NCI-H1105 (cell line): ENCODE measurements at places on chromosomes 5 and 9.

- DNase-seq, result no peak
Measured at GRCh38 chr5:111772456-111773122, 15.6 kb upstream of the NREP start.

DNA sequence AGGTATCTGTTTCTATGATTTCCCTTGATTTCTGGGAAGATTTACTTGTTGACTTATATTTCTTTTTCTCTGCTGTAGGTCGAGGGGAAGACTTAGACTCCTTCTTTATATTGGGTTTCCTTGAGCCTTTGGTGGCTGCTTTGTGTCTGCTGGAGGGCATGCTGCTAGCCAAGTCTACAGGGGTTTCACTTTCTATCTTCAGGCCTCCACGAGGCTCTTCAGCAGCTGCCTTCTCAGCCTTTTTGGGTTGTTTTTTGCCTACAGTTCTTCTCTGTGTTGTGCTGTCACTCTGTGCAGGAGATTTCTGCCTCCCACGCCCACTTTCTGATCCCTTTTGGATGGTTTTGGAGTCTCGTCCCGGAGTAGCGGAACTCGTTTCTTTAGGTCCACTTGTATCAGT, 23.2 kb downstream of the LEAP2 start:
- DNase-seq, result no peak

GRCh38 chr9:107284636-107285035, 1.6 kb downstream of the RAD23B start:
- DNase-seq, result no peak

- DNase-seq, result no peak
Measured at GRCh38 chr5:115522832-115523403, 21.7 kb downstream of the FEM1C start.

GRCh38 chr9:83675466-83675865, 32.3 kb downstream of the UBQLN1 start:
- DNase-seq, result no peak

GRCh38 chr5:33049298-33049697, 338.2 kb downstream of the NPR3 start:
- DNase-seq, result no peak

- peak; percentile 19 for DNase-seq
Measured at GRCh38 chr9:120583958-120584369, 4.0 kb upstream of the CDK5RAP2 start.

DNA sequence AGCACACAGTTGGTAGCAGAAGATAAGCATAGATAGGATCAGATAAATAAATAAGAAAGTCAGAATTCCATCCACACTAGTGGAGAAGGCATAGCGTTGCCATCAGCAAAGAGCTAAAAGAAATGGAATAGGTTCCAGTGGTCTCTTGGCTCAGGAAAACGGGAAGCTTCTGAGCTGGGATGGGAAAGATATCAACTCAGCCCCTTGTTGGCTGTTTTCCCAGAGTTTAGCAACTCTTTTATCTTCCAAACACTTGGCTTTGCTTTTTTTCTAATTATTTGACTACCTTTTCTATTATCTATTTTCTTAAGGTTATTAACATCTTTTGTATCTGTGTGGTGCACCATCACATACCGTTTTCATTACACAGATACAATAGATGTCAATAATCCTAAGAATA, 445.7 kb upstream of the TRPC7 start:
- no peak for DNase-seq

GRCh38 chr9:761793-762560, 79.5 kb upstream of the DMRT1 start:
- no peak for DNase-seq

GRCh38 chr9:125099816-125100215, 43.5 kb downstream of the SCAI start:
- DNase-seq, result peak; percentile 56

- DNase-seq, result no peak
Measured at GRCh38 chr5:8912106-8912505, 633.8 kb downstream of the SEMA5A start.

DNA sequence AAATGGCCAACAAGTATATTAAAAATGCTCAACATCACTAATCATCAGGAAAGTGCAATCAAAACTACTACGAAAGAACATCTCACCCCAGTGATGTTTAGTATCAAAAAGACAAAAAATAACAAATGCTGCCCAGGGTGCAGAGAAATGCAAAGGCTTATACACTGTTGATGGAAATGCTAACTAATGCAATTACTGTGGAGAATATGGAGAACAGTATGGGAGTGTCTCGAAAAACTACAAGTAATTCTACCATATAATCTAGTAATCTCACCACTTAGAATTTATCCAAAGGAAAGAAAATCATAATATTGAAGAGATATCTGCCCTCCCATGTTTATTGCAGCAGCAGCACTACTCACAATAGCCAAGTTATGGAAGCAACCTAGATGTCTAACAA, 246.5 kb upstream of the VLDLR start:
- no peak for DNase-seq

- no peak for DNase-seq
Measured at GRCh38 chr9:129785866-129786265, 17.1 kb upstream of the TOR1B start.

DNA sequence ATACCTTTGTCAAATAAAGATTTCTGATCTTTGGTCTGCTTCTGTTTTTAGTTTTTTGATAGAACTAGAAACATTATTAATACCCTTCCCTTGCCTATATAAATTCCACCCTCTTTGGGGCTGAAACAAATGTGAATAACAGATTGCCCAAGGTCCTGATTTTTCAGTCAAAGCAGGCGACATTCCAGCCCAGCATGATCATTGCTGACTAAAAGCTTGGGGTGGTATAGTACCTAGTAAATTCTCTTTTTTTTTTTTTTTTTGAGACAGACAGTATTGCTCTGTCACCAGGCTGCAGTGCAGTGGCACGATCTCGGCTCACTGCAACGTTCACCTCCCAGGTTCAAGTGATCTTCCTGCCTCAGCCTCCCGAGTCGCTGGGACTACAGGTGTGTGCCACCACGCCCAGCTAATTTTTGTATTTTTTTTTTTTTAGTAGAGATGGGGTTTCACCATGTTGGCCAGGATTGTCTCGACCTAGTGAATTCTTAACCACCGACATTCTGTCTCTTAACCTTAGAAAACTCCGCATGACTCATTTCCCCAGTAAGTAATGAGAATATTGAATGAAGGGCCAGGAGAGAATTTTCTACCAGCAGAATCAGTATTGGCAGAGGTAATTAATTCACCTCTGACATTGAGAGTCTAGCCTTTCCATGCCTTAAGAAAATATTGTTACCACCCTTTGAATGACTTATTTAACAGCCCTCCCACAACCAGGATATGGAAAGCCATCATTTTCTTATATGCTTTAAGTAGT, 226.4 kb downstream of the GNA14 start:
- DNase-seq, result no peak

DNA sequence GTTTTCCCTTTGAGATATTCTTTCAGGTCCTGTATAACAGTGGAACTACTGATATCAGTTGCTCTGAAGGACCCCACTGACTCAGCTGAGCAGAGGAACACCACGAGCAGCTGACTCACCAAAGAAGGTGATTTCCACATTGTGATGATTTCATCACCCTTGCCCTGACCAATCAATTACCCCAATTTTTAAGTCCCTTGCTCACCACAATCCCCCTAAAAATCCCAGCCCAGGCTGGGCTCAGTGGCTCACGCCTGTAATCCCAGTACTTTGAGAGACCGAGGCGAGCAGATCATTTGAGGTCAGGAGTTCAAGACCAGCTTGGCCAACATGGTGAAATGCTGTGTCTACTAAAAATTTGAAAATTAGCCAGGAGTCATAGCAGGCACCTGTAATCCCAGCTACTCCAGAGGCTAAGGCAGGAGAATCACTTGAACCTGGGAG, 125.3 kb upstream of the ABCA1 start:
- DNase-seq, result no peak

GRCh38 chr9:133368249-133368881, 7.5 kb downstream of the SURF4 start:
- DNase-seq, result no peak

DNA sequence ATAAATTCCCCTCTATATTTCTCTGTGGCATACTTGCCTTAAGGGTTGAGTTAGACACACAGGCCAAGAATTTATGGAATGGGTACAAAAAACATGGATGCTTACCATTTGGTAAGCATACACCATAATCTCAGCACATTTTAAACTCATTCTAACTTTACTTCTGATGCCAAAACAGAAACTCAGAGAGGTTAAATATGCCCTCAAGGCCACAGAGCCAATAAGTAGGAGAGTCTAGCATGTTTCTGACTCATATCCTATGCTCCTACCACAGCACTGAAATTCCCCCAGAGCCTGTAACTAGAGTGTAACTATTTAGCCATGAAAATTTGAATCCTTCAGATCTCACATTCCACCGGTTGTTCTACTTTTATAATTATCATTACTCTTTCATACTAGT, 559.7 kb downstream of the ACTL7B start:
- DNase-seq, result no peak

- DNase-seq, result no peak
Measured at GRCh38 chr5:97134634-97135033, 7.8 kb downstream of the LIX1 start.

DNA sequence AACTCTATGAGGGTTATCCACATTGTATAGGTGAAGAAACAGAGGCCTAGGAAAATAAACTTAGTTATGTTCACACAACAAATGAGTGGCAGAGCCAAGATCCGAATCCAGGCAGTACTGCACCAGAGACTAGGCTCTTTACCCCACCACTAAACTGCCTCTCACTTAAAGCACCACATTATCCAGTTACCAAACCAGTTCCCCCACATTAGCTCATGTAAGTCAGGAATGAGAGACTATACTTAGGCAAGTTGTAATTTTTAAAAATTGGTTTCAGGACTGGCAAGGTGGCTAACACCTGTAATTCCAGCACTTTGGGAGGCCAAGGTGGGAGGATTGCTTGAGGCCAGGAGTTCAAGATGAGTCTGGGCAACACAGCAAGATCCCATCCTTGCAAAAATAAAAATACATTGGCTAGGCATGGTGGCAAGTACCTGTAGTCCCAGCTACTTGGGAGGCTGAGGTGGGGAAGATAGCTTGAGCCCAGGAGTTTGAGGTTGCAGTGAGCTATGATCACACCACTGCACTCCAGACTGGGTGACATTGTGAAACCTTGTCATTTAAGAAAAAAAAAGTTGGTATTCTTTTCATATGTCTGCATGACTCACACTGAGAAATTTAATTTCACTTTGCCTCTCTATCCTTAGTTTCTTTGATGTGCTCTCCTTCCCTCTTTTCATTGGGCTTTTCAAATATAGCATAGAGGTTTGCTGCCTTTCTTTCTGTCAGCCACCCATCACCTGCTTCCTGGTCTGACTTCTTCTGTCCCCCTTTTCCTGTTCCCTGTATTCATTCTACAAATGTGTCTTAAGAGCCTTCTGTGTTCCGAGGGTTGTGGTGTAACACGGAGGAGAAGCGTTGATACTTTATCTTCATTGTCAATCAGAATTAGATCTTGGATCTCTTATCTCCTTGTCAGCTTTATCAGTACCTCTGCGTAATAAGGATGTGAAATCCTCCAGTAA, 64.7 kb downstream of the ERMP1 start:
- no peak for DNase-seq

- no peak for DNase-seq
Measured at GRCh38 chr5:157137691-157138090, 5.0 kb downstream of the MED7 start.

DNA sequence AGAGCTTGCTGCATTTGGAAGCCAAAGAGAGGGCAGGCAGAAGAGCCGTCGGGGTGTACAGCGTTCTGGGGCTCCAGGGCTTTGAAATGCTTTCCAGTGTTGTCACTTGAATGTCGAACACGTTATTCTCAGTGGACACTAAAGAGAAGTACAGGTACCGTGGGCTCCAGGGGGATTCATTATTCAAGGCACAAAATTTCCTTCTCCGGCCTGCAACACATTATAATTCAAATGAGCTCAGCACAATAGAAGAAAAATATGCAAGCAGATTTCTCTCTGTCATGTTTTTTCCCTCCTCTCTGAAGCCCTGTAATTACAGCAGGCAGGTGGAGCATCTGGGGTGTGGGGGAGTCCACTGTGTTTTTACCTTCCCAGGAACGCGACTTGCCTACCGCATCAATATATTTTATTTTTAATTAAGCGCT, 293.1 kb downstream of the ZSWIM6 start:
- no peak for DNase-seq

GRCh38 chr9:135948968-135949367, 12.2 kb downstream of the UBAC1 start:
- DNase-seq, result no peak

DNA sequence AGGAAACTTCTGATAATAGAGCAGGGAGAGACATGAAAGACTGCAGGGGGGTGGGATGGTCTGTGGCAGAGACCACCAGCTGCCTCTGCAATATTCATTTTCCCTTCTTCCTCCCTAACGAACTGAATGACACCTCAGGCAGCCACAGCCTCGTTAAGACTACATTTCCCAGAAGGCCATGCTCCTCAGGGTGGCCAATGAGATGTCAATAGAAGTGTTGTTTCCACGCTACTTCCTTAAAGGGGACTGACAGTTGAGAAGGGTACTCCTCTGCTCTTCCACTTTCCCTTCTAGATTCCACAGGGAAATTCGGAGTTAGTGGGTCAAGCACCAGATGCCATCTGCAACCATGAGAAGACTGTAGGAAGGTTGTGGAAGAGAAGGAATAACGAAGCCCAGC, 52.0 kb upstream of the DAPK1 start:
- DNase-seq, result no peak

DNA sequence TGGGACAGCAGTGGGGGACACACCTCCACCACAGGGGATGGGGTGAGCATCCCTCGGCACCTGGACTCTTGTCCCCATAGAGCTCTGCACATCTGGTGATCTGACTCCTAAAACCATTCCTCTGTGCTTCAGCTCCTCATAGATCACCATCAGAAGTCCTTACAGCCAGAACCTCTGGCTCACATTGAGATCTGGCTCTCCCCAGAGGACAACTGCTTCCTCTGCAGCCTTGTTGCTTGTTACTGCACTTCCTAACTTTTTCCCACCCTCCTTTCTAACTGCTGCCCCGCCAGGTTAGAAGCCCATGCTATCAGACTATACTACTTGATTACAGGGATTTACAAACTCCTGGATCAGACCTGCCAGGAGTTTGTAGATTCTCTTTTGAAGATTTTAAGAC, 64.5 kb downstream of the ARSB start:
- DNase-seq, result no peak

GRCh38 chr5:57176350-57176857, 2.5 kb downstream of the GPBP1 start:
- no peak for DNase-seq

DNA sequence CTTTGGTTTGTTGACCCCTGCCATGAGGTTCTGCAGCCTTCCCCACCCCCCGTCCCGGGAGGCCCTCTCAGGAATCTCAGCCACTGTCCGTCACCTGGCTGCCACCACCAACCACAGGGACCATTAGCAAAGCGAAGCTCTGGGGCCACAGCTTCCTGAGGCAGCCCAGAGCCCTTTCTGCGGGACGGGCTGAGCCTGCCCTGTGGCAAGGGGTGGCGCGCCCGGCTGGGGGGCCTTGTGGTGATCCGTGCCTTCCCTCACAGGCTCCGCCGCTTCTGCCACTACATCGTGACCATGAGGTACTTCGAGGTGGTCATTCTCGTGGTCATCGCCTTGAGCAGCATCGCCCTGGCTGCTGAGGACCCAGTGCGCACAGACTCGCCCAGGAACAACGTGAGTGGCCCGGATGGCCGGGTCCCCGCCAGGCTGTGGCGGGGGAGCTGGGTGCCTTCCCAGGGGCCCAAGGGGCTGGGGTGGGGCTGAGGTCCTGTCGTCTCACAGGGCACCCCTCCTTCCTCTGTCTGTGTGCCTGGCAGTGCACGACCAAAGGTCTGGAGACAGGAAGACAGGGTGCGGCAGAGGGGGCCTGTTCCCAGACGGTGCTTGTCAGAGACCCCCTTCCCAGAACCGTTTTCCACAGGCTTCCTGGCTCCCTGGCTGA, 169.2 kb downstream of the CACNA1B start:
- DNase-seq, result no peak

- no peak for DNase-seq
Measured at GRCh38 chr5:175195698-175196656, 248.0 kb downstream of the DRD1 start.
